ENCODE measurements at places on chromosomes 13 and 19.

DNA sequence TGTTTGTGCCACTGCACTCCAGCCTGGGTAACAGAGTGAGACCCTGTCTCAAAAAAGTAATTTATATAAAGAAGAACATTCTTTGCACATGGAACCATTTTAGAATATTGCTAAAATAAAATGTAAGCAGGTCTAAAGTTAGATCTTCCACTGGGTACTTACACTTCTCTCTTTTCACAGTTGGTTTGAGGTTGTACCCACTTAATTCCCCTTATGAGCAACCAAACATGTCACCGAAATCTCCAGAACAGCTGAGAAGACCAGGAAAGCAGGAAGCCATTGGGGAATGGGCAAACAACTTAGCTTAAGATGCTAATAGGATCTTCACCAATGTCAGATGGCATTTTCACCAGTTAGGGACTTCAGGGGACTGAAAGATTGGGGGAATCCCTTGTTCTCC, 18.8 kb downstream of the NLRP4 start:
- DNase-seq: no peak

DNA sequence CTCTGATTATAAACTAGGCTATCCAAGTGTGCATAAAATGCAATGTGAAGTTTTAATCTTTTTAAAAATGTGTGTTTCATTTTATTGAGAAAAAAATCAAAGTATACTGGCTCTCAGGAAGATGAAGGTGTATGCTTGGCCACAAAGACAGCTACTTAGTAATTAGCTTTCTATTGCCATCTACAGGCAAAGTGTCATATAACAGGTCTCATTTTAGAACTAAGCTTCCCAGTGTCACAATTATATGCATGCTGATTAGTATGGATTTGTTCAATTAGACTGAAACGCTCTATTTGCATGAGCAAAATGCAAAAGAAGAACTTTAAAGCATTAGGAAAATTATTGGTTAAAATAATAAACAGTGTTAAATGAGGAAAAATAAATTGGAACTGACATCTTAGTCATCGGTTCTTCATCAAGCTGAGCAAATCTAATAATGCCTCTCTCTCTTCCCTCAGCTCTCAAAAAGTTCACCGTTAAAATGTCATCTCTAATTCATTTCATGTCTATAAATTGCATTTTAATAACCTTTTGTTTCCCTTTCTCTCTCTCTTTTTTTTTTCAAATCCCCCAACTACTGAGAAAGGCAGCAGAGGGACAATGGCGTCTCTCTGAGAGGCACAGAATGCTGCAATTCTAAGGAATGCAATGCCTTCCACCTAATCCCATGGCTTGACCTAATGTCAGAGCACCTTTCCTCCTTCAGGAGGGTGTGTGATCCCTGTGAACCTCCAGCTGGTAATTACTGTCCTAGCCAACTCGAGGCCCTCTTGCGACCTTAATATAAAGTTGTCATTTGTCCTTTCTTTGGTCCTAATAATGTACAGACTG, 313.1 kb upstream of the MAB21L1 start:
- DNase-seq: peak; percentile 70

DNA sequence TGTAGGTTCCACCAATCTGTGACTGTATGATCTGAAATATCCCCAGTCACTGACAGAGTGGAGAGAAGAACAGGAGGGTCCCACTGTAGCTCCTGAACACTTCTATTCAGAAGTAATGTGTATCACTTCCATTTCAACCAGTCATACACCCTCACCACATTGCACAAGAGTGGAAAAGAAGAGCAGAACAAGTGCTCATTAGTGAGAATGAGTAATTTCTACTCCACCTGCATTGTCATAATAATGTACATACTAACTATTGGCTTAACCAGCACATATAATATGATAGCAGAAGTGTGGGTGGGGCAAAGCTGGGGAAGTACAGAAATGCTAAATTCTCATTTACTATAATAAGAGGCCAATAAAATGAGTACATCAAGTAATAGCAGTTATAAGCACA, 342.7 kb downstream of the LMO7 start:
- DNase-seq: no peak

GRCh38 chr19:18735752-18736151, 52.3 kb downstream of the CRTC1 start:
- DNase-seq: no peak

DNA sequence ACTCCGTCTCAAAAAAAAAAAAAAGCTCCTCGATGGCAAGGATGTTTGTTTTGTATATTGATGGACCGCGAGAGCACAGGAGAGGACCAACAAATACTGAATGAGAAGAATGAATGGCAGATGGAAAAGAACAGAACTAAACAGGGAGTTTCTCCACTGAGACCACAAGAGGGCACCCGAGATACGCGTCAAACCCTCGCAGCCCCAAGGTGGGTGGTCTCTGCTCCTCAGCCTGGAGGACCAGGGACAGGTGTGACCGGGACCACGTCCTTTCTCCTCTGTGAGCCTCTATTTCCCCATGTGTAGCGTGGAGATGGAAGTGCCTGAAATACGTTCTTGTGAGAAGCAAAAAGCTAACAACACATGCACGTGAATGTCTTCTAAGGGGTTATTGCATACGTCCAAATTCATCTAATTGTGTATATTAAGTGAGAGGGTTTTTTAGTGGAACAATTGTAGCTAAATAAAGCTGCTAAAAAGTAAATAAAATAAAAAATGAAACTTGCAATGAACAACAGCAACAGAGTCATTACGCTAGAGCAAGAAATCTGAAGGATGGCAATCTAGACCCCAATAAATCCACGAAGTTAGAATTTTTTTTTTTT, 8.3 kb upstream of the CDC42EP5 start:
- DNase-seq: peak; percentile 45

DNA sequence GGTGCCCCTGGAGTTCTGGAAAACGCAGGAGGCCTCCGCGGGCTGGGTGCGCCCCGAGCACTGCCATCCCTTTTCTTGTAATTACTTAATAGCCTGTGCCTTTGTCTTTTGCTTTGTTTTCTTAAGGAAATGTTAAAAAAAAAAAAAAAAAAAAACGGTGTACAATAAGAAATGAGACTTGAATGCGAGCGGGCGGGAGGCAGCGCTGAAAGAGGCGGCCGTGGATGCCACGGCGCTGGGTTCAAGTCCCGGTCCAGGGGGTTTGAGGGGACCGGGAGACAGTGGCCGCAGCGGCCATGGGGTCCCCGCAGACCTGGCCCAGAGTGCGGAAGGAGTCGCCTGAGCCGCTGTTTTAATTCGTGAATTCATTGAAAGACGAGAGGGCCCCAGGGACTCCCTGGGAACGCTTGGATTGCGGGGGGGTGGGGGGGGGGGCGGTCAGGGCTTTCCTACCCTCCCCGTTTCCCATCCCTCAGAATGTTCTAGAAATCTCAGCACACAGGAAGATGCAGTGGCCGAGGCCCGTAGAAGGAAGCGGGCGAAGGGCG, 349.2 kb upstream of the ARGLU1 start:
- DNase-seq: no peak

DNA sequence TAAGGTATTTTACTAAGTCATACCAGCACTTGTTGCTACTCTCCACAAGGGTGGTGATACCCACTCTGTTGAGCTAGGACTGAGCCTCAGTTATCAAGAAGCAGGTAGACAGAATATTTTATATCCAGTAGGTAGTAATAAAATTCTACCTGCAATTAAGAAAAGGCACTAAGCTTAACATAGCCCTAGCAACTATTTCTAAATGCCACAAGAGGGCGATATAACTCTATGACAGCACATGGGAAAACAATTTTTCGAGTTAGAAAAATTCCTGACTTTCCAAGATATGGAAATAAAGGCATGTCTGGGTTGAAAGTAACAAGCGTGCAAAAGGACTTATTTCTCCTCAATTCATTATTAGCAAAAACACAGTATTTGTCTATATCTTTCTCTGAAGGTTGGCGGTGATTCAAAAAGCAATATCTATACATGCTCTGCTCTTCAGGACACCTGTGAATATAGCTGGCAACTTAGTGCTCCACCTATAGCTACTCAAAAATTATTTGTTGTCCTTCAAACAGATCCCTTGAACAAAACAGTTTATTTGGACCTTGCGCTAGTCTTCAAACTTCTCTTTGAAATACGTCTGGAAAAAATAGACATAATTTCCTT, 14.7 kb downstream of the CCDC169 start:
- DNase-seq: peak; percentile 10

DNA sequence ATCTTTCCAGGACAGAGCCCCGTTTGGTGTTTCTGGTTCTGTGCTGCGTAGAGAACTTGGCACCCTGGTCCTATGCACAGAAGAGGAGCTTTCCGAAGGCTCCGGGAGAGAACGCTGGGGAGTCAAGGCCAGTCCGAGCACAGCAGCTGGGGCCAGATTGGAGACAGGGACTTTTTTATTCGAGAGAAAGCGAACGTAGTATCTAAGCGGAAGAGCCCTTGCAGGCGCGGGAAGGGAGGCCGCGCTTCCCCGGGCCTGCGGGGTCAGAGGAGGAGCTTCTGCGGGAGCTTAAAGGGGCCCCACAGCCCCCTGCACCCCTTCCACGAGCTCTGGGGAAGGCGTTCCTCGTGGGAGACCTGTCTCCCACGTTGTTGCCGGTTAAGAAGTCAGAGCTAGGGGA, 48.6 kb upstream of the ARHGEF7 start:
- no peak for DNase-seq

GRCh38 chr13:95123726-95124125, 177.5 kb downstream of the ABCC4 start:
- no peak for DNase-seq

DNA sequence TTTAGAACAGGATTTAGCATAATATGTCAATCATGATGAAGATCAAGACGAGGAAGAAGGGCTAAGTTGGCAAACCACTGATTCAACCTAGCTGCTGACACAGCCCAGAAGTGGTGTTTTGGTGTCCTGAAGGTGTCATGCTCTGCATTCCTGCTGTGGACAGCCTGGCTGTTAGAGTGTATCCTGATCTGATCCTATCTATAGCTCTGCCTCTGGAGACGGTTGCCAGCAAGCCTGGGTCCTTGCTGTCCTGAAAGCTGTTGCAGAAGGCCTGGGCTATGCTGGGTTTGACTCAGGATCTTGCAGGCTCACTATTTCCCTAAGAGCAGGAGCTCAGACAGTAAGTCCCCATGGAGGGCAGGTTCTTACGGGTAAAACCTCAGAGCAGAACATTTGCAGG, 416.4 kb downstream of the TSHZ3 start:
- no peak for DNase-seq

GRCh38 chr19:35347171-35347929, at the start of gene FFAR1:
Gene FFAR1, plus strand, starts transcription at chr19:35347902. Its CDS starts 3,650 bp downstream, at chr19:35351552.
- no peak for DNase-seq

DNA sequence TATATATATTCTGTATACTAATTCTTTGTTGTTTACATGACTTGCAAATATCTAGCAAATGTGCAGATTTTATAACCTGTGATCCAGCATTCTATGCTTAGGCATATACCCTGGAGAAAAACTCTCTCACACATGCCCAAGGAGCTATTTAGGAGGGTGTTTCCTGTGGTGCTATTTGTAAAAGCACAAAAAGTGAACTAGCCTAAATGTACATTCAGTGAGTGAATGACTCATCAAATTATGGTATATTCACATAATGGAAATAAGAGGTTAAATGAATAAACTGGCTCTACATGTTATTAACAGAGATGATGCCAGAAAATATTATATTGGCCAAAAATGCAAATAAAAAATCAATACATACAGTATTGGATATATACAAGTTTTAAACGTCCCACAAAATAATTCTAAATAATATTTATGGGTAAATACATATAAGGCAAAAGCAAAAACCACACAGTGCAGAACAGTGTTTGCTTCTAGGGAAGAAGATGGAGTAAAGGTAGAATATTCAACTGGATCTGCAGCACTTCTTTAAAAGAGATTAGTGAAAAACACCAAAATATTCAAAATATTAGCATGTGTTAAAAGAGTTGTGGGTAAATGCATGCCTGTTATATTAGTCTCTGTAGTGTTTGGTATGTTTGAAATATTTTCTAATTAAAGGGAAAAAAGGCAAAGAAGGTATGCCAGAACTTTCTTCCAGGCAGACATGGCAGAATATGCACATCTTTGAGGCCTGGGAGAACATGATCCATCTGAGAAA, 344.7 kb downstream of the KLF5 start:
- DNase-seq: no peak

DNA sequence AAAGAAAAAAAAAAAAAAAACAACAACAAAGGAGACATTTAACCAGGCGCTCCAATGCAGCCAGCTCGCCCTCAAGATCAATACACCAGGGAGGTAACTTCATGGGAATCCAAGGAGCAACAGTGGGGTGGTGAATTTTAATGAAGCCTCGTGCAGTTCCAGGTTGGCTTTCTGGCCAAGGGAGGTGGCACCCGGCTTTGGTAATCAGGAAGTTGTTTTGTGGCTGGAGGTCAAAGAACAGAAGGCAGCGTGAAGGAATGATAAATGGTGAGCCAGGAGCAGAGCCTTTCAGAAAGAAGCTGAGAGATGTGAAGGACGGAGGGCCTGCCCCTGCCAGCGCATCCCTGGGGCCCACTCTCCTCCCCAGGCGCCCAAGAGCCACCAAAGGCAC, 188.2 kb upstream of the TSC22D1 start:
- no peak for DNase-seq

DNA sequence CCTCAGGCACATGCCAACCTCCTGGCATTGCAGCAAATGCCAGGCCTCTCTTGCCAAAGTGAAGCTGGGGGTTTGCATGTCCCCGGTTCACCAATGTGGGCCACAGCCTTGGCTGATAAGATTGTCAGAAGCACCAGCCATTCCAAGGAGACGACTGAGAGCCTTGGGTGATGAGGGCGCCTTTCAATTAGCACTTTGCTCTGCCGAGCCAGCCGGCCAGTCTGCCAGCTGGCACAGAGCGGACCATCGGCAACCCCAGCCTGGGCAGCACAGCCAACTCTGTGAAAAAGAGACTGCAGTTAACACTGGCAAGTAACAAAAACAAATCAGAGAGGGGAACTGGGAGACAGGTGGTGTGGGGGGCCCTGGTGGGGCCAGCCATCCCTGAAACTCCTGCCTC, 67.3 kb downstream of the EFNB2 start:
- peak; percentile 81 for DNase-seq

DNA sequence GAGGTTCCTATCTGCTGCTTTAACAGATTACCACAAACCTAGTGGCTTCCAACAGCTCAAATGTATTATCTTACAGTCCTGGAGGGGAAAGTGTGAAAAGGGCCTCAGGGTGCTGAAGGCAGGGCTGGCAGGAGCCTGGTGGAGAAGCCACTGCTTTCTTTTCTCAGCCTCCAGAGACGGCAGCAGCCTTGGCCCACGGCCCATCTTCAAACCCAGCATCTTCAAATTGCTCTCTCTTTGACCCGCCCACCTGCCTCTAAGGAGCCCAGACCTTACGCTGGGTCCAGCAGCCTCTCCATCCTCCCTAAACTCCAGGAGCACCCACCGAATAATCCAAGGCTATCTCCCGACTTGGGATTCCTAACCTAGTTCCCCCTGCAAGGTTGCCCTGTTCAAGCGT, 35.6 kb downstream of the C13orf46 start:
- DNase-seq: no peak

- no peak for DNase-seq
These were observed 89.3 kb downstream of the SLAIN1 start for GRCh38 chr13:77786695-77787287.

- DNase-seq: peak; percentile 55
These were observed at the start of gene GPC5 for GRCh38 chr13:91398413-91399188. Gene GPC5, plus strand, starts transcription at chr13:91398621.

- DNase-seq: no peak
These were observed 19.2 kb downstream of the SLC27A1 start for GRCh38 chr19:17489392-17490030.

GRCh38 chr19:50998686-50999085, 2.7 kb downstream of the KLK8 start:
- DNase-seq: no peak

All from cerebellum (tissue), 4 donors.